CD4-positive, alpha-beta memory T cell (primary cell): ENCODE measurements at places on chromosomes 3 and 15.

DNA sequence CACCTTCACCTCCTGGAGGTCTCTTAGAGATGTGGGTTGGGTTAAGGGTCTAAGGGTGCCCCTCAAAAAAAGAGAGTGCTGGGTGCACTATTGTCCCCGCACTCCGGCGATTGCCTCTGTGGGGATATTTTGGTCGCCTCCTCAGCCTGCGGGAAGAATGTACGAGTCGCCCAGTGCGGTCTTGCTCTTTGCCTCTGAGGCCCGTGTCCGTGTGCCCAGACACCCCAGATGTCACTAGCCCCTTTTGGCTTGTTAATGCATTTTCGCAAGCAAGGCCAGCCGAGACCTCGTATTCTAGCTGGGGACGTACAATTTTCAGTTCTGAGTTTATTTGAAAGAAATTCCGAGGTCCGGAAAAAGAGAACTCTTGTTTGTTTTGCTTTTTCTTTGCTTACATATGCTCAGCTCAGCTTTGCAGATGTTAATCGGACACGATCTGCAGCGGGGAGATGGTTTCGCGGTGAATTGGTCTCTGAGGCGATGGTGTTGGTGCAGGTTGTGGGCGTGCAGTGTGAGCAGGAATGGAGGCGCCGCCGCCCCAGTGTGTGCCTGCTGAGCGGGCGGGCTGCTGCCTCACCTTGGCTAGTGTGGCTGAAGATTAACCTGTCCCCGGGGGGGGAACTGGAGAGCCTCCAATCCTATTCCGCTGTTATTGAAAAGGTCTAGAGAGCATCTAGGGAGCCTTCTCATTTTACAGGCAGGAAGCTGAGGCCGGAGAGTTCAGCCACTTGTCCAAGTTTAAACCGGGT is 1.4 kb downstream of the ST6GAL1 start:
- peak; percentile 76 for DNase-seq

- peak; percentile 37 for DNase-seq
These were observed 452 bp downstream of the TMEM158 start for GRCh38 chr3:45225465-45226205.

- no peak for DNase-seq
These were observed 17.4 kb downstream of the GPR160 start for GRCh38 chr3:170055209-170055608.

- peak; percentile 50 for DNase-seq
These were observed 99.6 kb downstream of the FNDC3B start for GRCh38 chr3:172138792-172139507.

DNA sequence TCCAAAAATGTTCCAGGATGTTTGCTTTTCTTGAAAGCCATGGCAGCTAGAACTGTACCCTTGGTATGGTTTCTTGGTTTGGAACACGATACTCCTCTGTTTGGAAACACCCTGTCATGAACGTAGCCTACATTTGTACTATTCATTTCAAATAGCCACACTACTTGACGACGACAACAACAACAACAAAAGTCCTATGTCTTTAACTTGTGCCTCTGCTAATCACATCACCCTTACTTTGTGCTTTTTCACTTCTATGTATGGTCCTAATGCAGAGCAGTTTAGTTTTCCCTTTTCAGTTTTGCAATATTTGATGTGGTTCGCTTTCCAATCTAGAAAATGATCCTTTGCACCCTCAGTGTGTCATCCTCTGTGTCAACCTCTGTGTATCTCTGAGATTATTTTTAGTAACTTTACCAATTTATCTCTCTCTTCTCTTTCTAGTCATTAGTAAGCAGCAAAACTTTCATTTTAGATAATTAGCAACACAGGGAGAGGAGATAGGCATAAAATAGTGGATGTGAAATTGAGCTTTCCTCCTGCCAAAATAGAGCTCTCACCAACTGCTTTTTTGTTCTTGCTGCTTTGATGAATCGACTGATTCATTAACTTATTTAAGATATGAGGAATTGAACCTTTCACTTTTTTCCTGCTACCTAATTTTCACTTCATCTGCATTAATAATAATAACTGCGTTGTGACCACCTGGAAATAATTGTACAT is 44.1 kb upstream of the TP63 start:
- DNase-seq: no peak

- DNase-seq: no peak
These were observed 36.6 kb downstream of the FAN1 start for GRCh38 chr15:30940359-30940758.

DNA sequence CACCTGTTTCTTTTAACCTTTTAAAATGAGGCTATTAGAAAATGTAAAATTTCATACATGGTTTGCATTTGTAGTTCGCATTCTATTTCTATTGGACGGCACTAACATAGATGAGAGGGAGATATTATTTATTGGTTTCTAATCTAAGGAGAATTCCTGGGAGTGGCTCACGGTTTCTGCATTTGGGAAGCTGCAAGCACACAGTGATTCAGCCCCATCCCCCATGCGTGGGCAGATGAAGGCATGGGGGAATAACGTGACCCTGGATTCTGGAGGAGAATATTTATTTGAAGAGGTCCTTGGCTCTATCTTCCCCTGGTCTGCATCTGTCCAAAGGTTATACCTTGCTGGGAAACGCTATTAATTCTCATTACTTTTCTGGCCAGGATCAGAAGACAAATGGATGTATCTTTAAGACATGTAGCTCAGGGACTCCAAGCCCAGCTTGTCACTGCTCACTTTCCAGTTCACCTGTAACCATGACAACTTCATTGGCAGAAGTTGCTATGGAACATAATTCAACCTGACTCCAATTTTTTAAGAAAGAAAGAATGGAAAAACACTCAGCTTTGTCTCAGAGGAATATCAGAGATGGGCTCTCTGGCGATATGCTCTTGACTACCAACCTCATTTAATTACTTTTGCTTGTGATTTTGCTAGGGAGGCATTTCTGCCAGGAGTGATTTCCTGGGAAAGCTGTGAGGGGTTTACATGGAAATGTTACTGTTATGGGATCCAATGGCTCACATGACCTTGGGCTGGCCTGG is 27.2 kb upstream of the POMGNT2 start:
- DNase-seq: no peak

- DNase-seq: no peak
These were observed 18.3 kb downstream of the ACTL6A start for GRCh38 chr3:179580992-179581391.

- no peak for DNase-seq
These were observed 14.0 kb upstream of the GPR156 start for GRCh38 chr3:120298996-120299395.

- no peak for DNase-seq
These were observed 29.9 kb upstream of the ALDH1A2 start for GRCh38 chr15:58095415-58095814.

DNA sequence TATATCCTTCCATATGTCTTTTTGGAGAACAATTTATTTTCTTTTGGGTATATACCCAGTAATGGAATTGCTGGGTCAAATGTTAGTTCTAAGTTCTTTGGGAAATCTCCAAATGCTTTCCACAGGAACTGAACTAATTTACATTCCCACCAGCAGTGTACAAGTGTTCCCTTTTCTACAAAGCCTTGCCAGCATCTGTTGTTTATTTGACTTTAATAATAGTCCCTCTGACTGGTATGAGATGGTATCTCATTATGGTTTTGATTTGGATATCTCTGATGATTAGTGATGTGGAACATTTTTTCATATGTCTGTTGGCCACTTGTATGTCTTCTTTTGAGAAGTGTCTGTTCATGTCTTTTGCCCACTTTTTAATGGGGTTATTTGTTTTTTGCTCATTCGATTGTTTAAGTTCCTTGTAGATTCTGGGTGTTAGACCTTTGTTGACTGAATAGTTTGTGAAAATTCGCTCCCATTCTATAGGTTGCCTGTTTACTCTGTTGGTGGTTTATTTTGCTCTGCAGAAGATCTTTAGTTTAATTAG is 48.4 kb downstream of the TMEM45A start:
- DNase-seq: no peak

DNA sequence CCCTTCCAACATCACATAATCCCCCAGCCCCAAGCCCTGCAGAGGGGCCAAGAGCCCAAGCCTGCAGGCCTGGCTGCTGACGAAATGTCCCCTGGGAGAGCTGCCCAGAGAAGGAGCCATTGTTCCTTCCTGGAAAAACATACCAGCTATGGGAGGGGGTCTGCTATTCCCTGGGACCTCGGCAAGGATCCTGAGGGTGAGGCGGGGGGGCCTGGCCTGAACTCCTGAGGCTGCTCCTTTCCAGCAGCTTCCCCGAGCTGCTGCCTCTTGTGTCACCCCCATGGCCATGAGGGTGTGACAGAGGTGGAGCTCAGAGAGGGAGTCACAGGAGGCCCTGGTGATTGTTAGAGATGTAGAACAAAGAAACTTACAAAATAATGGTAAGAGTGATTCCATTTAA is 12.9 kb downstream of the LOXL1 start:
- DNase-seq: no peak

GRCh38 chr15:80654299-80654698 is 40.8 kb upstream of the ABHD17C start:
- no peak for DNase-seq

GRCh38 chr3:178709051-178709450 is 172.8 kb downstream of the KCNMB2 start:
- no peak for DNase-seq

DNA sequence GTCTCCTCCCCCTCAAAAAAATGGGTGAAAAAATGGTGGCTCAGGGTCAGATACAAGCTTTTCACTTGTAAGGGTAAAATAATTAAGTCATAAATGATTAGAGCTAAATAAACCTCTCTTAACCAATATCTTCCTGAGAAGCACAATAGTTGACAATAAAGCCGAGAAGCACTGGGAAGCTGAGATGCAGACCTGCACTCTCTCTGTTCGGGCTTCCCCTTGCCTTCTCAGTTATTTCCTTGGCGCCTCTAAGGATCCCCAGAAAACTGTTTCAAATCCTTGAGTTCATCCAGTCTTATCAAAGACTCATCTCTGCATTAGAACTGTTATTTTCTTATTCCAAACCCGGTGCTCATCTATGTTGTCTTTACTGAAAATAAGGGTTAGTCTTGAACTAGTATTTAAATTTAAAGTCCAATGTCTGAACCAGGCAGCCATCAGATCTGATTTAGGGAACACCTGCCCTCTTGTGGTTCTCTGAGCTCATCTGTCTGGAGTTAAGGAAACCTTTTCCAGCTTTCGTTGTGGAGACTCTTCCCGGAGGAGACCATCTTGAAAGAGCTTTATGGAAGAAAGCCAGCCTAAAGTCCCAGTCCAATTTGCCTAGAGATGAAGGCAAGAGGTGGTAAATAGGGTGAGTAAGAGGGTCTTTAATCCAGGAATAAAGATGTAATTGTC is 256.4 kb upstream of the MCTP2 start:
- DNase-seq: no peak

DNA sequence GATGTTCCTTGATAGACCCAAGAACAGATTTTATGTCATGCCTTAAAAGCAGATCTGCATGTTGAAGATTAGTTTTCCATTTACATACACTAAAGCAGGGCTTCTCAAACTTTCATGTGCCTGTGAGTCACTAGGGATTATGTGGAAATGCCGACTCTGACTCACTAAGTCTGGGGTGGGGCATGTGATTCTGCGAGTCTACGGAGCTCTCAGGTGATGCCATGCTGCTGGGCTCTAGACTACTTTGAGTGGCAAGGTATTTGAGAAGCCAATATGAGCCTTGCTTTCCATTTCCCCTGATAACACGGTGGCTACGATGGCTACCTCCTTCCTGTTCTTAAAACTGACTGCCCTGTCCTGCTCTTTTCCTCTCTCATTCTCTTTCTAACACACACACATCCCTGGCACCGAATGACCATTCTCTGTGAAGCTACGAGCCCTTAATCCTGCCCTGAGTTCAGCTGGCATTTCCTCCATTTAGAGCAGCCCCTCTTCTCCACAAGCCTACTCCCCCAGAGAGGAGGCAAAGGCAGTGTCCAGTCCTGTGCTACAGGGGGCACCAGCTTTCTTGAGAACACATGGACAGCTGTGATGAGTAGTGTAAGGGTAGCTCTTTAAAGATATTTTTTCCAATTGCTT is 39.7 kb upstream of the PYGO1 start:
- DNase-seq: no peak

DNA sequence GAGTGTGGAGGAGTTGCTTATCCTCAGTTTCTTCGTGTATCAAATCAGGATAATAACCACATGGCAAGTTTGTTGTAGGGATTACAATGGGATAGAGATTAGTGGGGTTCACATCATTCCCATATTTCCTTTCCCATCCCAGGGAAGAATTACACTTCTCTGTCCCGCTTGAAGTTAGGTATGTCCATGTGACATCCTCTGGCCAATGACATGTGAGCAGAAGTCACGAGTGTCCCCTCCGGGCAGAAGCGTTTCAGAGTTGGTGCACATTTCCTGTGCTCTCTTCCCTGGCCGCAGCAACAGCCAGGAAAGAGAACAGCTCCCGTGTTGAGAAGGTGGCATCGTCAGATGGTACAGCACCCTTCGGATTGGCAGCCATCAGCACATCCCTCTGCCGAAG is 36.7 kb upstream of the HES1 start:
- no peak for DNase-seq

- no peak for DNase-seq
These were observed 73.0 kb downstream of the EEFSEC start for GRCh38 chr3:128226186-128226725.

DNA sequence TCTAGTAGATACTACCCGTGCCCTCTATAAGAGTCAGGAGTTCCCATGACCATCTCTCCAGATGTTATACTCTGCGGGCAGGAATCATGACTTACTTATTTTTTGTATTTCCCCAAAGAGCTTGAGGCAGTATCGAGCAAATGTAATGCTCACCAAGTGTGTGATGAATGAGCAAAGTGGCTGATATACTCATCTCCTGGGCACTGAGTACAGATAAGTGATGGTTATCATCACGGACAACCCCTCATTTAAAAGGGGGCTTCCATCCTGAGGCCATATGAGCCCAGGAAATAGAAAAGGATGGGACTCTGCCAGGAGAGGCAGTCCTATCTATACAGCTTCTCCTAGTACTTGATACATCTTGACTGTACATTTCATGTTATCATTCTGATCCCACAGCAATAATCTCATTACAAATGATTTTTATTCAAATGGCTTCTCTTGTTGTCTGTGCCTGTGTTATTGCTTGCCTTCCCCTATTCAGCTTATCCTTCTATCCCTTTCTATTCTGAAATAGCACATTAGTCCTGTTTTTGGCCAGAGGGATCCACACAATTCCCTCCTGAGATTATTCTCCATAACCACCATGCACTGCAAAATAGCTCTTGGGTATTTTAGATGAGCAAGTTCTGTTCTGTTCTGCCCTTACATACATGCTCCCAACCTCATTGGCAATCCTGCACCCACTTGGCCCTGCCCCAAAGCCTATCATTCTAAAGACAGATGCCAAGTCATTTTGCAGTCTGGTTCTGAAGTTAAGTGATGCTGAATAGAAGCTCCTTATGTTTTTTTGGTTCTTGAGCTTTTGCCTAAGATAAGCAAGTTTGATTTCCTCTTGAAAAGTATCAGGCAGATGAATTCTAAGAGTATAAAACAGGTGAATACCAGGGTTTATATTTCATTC is 48.0 kb upstream of the MRPL3 start:
- no peak for DNase-seq

- DNase-seq: no peak
These were observed 359.1 kb downstream of the EPHB1 start for GRCh38 chr3:135154186-135154585.

GRCh38 chr15:74193299-74193718 is 9.3 kb downstream of the STRA6 start:
- DNase-seq: no peak
